HFFc6 (cell line): ENCODE measurements at places on chromosomes 11 and 22. TPM values are rescaled to one million over a fixed set of nuclear protein-coding genes. Genes with fewer than 3 reads are reported as not detected.

LMO2 gene
- total RNA-seq = not detected in 2 replicates

TRIM64 gene
- not detected in 3 replicates for total RNA-seq

P4HA3 gene
- 0.89 to 3.9 TPM (median 3.2 TPM) in 3 replicates for total RNA-seq

GRCh38 chr22:46908641-46909107 is 146.2 kb downstream of the TBC1D22A start:
- DNase-seq = no peak

DNA sequence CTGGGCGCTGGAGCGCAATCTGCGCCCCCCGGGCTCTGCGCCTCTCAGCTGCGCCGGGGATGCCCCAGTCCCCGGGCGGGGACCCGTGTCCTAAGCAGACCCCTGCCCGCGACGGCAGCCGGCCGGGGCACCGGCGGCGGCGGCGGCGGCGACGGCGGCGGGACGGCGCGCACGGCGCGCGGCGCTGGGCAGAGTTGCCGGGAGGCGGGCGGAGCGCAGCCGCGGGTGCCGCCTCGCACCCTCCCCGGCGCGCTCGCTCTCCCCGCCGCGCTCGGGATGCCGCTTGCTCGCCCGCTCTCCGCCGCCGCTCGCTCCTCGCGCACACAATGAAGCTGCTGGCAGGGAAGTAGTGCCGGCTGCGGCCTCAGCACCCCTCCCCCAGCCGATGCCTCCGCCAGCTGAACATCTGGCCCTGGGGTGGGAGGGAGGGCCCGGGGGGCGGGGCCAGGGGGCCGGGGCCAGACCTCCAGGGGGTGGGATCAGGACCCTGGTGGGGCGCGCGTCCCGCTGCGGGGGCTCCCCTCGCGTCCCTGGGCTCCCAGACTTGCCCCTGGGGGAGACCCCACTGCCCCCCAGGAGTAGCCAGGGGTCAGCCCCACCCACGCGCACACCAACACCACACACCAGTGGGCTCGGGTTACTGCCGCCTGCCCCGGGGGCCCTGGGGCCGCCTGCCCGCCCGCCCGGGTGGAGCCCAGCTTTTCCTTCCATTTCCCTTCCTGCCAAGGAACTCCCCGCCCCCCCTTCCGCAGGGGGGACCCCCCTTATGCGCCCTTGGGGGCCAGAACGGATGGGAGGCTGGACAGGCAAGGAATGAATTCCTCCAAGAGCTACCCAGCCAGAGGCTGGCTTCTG is at the start of gene RCOR2:
TSS of gene RCOR2 (minus strand) at position 328 of the 855 bp plus-strand sequence. CDS start 708 bp downstream, outside the sequence.
- peak; percentile 45 for DNase-seq

DNA sequence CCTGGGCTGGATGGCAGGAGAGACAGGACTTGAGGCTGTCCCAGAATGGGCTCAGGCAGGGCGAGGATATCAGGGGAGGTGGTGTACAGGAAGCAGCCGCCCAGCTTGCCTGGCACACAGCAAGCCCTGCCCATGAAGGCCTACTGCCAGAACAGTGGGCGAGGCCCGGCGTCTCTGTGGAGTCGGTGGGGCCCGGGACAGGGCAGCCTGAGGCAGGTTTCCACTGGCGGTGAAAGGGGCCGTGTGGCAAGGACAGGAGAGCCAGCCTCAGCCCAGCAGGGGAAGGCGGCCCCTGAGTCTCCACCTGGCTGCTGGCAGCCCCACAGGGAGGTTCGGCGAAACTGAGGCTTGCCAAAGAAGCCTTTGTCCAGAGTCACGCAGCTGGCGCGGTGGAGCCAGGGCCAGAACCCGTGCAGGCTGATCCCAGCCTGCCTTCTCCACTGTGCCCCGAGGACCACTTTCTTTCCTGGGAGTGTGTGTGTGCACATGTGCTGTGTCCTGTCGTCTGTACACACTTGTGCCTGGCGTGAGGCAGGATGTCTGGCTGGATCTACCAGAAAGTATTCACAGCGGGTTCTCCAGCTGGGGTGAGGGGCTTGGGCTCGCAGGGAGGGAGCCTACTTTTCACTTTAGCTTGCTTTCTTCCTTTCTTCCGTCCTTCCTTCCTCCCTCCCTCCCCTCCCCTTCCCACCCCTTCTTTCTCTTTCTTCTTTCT is 1.2 kb downstream of the TSPO start:
- peak; percentile 27 for DNase-seq

GRCh38 chr11:67033661-67034166 is 10.8 kb downstream of the SYT12 start:
- peak; percentile 96 for DNase-seq

GRCh38 chr11:44550123-44550522 is 15.3 kb upstream of the CD82 start:
- DNase-seq = no peak

DNA sequence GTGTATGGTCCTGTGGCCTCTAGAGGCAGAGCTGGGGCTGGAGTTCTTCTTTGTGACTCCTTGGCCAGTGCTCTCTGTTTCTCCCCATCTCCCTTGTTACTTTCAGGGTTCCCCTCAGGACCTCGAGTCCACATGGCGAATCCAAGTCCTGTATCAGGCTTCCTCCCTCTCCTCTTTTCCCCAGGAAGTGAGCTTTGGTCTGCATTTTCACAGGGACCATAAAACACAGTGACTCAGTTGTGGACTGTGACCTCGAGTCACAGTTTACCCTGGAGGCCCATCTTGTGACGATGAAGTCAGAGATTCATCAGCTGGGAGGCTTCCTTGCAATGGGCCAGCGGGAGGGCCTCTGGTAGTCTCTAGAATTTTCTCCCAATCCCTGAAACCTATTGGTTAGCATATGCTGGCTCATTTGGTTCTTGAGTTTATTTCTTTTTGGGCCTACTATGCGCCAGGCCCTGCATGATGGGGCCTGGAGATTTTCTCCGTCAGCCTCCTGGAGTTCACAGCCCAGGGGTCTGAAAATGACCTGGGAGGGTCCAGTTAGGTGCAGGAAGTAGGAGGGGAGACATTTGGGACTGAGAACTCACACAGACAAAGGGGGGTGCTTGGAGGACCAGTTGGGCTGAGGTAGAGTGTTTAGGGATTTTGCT is 100.8 kb downstream of the KIAA1671 start:
- DNase-seq = no peak

- peak; percentile 28 for DNase-seq
Measured at GRCh38 chr11:134157451-134157850, 66.3 kb downstream of the NCAPD3 start.

DNA sequence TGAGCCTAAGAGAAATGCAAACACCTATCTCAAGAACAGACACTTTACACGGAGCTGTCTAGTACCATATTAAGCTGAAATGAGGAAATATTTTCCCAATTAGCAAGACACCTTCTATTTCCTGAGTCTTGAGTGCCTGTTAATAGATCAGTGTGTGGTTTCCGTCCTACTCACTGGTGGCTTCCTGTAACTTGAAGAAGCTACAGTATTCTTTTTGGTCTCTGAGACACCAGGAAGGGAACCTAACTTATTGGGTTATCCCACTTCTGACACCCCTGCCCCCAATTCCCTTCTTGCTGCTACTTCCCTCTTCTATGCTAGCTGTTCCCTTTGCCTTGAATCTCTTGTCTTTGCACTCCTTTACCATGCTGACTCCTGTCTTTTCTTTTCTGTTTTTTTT is 92.7 kb downstream of the FDX1 start:
- no peak for DNase-seq

DNA sequence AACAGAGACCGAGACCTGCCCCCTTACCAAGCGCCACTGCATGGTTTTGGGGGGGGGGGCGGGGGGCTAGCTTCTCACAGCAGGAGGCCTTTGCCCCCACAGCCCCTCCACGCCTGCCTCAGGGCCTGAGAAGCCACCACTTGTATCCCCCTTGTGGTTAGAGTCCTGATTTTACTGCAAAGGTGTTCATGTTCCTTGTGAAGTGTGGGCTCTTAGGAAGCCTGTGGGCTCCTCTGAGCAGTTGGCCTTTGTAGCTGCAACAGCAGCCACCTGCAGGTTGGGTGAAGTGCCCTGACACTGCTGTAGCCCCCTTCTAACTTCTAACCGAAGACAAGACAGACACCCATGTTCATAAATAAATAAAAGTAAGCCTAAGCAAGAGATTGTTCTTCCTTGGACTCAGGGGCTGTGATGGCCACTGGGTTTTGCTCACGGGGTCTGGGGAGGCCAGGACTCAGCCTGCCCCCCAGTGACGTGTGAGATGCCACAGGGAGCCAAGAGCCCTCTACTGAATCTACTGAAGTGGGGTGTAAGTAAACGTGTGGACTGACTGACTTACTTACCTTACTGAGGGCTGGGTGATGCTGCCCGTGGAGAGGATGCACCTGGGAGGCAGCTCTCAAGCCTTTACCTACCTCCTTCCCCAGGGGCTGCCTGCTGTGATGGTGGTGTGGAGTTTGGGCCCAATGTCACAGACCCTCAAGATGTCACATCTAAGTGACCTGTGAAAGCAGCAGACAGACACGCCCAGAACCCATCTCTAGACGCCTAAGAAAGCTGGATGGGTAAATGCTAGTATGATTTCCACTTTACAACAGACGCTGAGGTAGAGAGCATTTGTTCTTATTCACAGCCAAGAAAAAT is 25.8 kb downstream of the USP35 start:
- DNase-seq = no peak

DNA sequence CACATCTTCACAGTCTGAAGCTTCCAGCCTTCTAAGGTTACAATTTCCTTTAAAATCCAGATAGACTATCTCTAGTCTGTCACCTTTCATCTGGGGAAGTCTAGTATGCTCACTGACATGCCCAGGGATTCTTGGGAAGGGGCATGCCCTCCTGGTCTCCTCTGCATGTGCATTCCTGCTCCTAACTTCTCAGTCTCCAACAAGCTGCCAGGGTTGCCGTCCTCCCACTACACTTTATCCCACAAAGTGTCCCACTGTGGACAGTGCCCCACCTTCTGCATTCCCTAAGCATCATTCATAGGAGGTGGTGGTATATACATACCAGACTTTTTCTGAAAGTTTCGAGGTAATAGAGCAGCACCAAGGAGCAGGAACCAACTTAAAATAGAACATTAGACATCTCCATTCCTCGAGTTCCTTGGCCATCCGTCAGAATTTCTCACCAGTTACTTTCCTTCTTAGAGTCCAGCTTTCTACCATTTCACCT is 28.7 kb downstream of the EIF3F start:
- peak; percentile 45 for DNase-seq

- no peak for DNase-seq
Measured at GRCh38 chr11:112760396-112761059, 200.7 kb upstream of the NCAM1 start.

DNA sequence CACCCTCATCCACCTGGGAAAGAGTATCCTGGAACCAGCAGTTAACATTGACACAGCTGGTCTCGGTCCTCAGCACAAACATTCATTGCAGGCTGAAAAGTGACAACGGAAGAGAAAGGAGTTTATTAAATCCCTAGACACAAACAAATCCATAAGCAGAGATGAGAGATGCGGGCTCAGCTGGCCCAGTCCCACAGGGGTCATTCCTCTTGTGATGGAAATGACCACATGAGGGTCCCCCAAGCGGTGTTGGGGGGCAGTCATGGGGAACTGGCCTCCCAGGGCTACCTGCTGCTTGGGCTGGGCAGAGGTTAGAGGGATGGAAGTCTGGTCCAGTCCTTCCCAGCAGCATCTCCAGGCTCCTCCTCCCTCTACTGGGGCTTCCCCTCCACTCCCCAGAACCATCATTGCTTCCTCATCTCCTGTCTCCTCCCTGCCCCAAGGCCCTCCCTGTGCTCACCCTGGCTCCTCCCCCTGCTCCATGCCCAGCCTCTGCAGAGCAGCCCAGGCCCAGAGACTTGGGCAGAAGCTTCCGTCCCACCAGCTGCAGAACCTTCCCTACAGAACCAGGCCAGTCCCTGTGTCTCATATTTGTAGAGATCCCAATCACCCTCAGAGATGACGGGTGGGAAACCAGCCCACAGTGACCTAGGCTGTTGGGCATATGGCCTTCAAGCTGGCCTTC is 5.4 kb upstream of the IGLL5 start:
- no peak for DNase-seq
